Activated CD4-positive, alpha-beta T cell treated with anti-CD3 and anti-CD28 coated beads, Interleukin-2, amount 50 U/mL, for 48 hours (primary cell): ENCODE measurements at places on chromosomes 6 and 20.

- DNase-seq: no peak
These were observed 22.4 kb downstream of the ITCH start for GRCh38 chr20:34385464-34385863.

DNA sequence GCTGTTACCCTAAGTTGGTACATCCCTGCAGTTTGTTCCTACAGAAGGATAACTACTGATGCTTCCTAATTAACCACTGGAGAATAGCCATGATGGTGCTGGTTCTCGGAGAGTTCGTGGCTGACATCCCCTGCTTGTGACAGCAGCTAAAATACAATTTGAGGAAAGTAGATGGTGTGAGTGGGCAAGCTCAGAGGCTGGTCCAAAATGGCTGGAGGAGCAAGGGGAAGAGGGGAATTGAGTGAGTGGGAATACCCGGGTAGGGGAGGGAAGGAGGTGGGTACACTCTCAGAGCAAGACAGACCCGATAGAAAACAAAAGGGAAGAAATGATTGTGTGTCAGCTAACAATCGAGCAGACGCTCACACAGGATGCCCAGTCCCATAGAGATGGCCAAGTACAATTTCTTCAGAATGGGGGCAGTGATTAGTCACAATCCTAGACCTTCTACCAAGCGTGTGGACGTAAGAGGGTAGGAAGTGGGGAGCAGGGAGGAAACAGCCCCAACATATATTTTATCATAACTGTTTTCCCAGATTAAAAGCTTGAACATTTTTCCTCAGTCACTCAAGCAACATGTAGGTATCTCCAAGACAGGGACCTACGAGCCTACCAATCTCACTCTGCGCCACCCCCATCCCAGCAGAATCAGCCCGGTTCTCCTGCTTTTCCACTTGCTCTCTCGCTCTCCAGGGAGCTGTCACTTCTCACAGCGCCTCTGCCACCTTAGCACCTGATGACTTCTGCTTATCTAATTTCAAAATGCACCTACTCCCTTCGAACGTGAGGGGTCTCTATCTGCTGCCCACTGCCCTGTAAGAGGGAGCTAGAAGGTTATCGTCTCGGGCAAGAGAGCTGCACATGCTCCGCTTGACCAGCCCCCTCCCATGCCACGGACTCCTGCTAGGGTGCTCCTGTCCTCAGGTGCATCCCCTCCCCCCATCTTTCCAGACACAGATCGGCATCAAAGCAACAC is 26.2 kb downstream of the RIPOR2 start:
- no peak for DNase-seq

DNA sequence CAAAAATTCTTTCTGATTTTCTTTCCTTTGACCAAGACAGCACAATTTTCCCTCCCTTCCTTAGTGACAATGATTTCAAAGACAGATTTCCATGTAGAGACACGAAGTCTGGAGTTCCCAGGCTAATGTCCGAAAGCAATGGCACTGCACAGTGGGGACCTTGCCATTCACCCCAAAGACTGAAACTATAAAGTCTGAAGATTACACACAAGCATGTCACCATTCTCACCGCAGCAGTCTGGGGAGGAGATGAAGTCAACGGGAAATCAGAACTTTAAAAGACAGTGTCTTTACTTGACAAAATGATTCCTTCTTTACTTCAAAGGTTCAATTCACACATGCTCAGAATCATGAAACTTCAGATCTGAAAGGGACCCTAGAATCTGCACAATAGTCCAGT is 8.3 kb downstream of the B4GALT5 start:
- no peak for DNase-seq

DNA sequence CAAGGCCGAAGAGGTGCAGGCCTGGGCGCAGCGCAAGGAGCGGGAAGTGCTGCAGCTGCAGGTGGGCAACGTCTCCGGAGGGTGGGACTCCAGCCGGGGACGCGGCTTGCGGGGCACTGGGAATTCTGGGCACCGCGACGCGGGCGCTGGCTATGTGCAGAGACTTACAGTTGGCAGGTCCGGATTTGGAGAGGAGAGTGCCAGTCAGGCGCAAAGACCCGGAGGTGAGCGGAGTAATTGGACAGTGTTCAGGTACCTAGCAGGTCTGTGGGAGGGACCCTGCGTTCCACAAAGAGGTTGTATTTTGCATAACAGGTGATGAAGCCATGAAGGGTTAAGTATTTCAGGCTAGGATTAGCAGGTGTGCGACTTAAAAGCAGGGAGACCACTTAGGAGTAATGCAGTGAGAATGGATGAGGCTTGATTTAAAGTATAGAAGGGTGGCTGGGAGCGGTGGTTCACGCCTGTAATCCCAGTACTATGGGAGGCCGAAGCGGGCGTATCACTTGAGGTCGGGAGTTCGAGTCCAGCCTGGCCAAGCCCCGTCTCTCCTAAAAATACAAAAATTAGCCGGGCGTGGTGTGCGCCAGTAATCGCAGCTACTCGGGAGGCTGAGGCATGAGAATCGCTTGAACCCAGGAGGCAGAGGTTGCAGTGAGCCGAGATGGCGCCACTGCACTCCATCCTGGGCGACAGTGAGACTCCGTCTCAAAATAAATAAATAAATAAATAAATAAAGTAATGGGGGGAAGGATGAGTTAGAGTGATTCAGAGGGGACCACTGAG is 1.0 kb downstream of the MRPS26 start:
- DNase-seq: no peak

DNA sequence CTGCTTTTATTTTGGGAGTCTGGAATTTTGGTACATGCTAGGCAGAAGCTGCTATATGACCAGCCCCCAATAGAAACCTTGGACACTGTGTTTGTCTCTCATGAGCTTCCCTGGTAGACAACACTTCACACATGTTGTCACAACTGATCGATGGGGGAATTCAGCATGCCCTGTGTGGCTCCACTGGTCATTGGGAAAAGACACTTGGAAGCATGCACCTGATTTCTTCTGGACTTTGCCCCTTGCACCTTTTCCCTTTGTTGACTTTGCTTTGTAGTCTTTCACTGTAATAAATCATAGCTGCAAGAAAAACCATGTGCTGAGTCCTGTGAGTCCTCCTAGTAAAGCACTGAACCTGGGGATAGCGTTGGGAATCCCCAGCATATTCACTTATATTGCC is 7.9 kb upstream of the WFDC10A start:
- no peak for DNase-seq
